Eye (tissue), 1 donor: ENCODE measurements at places on chromosomes 7 and 10.

- no peak for DNase-seq
Observed at GRCh38 chr10:103062854-103063590, 130.1 kb downstream of the NT5C2 start.

DNA sequence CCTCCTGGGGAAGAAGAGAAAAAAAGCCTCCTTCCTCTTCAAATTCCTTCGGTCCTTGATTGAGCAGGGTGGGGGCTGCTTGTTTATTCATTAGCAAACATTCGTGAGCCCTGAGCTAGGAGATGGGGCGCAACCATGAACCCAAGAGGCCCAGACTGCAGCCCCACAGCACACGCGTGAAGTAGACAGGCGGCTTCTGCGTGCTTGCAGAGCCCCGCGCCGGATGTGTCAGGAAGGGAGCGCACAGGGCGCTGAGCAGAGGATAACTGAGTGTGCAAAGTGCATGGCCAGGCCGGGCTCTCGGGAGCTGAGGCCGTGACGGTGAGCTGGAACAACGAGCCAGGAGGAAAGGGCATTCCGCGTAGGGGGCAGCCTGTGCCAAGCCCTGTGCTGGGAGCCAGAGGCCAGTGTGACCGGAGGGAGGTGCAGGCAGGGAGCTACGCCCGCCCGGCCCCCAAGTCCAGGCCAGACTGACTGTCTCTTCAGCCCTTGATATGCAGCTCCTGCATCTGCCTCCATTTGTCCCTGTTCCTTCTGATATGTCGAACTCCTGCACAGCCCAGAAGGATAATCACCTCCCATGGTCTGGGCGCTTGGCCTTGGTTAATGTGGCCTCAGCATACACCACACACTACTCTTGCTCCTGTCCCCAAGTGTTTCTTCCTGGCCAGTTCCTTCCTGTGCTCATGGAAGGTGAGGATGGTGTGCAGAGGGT, 4.6 kb downstream of the FOXL3 start:
- DNase-seq: no peak

DNA sequence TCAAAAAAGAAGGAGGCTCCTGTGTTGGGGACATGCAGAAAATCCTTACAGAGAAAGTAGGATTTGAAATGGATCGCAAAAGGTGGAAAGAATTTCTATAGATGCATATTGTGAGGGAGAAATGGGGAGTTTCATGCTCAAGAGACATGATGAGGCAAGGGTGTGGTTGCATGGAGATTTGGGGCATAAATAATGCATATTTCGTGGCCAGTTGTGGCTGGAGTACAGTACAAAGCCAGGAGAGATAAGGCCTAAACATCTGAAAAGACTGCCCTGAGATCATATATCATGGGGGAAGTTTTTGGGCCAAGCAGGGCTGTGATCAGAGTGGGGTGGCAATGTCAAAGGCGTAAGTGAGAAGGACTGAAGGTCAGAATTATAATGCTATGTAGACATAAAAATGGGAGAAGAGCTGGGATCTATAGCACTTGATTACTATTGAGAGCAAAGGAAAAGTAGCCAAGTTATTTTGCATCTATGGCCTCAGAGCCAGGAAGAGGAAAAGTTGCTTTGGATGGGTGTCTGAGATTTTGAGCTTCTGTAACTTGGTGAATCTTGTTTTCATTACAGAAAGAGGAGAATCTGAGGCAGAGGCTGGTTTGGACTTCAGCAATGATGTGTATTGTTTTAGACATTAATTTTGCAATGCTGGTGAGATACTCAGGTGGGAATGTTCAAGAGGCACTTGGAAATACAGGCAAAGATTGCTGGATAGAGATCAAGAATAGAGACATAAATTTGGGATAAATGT, 166.6 kb downstream of the INHBA start:
- no peak for DNase-seq

- no peak for DNase-seq
Observed at GRCh38 chr7:8277394-8277982, 15.5 kb upstream of the ICA1 start.

DNA sequence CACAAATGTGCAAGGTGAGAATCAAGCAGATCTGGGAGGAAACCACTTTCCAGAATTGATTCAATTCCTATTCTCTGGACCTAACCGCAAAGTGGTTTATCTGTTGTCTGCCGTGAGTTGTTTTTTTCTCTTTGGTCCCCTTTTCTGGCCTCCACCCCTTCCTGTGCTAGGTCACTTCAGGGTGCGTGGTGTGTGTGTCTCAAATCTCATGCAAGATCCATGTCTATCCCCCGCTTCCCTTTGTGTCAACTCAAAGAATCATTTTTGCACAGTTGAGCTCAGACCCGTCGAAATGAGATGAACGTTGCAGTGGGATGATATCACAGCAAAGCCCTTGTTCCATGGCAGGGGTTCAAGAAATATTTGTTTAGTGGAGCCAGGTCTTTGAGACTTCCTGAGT, 184.5 kb downstream of the GATA3 start:
- no peak for DNase-seq
